ENCODE measurements at places on chromosomes 2 and 18.

GRCh38 chr2:55017880-55018279 is 32.4 kb downstream of the RTN4 start:
- no peak for DNase-seq

DNA sequence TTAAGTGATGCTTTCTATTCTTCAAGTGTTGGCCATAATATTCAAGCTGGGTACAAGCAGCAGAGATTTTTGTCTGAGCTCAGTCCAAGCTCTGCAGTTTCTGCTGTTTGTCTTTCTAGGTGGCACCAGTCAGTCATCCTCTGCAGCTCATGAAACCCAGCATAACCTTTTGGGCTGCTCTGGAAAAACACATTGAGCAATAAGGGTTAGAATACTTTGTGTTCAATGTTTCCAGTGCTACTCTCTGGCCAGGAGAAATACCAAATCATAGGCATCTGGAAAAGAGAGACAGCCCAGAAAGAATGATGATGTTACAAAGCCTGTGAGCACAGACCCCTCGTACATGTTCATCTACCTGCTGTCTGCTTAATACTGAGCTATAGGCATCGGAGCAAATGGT is 19.5 kb upstream of the WIPF1 start:
- DNase-seq, result no peak

DNA sequence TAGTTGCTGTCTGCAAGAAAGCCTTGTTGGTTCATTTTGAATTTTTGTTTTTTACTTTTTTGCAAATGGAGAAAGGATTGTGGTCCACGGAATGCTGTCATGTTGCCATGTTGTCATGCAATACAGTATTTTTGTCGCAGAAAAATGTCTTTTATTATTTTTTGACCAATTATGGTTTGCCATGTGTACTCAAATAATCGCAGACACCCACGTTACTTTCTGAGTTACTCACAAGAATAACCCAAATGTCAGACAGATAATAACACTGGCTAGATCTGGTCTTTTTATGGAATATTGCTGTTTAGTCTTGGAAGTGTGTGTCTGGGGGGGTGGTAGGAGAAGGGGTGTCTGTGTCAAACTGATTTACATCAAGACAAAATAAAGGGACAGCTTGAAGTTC is 188.9 kb downstream of the LTBP1 start:
- peak; percentile 15 for DNase-seq

GRCh38 chr2:6310256-6311215 is 555.2 kb downstream of the CMPK2 start:
- DNase-seq, result no peak
